ENCODE measurements at places on chromosomes 5 and 9.
A peak's percentile ranks its signal among the peaks of the same experiment; 100 is the strongest.

DNA sequence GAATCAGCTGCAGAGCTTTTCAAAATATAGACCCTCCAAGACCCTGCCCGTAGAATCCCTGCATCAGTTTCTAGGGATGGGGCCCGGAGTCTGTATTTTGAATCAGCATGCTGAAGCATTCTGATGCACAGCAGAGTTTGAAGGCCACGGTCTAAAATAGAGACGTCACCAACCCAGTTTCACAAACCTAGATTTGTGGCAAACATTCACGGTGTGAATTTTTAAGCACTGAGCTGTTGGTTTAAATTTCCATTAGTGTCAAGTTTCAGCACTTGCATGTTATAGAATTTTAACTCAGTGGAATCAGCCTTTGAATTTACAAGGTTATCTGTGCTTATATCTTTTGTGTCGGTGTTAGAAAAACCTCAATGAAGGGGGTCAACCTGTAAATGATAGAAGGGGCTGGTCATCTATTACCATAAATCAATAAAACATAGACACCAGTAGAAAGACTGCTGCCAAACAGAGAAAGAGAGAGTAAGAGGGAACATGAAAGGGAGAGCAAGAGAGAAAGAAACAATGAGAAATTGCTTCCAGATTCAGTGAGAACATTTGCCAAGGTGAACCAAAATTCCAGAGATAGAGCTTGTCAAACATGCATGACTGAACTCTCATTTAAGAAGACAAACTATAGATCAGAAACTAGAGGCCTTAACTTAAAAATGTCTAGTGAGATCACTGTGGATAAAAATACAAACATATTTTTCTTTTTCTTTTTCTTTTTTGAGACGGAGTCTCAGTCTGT lies 414.9 kb downstream of the ZSWIM6 start:
- no peak for DNase-seq

DNA sequence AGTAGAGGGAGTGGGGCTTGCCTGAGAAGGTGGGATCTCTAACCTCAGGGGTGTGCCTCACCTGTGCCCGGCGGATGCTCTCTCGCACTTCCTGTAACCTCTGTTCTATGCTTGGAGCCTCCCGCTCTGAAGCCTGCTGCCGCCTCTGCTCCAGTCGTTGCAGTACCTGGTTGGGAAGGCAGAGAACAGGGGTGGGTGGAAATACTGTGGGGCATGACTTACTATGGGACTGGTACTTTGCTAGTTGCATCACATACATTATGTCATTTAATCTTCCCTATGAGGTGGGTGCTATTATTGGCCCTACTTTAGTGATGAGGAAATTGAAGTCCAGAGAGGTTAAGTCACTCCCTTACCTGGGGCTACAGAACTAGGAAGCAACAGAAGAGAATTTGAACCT lies 5.2 kb downstream of the FCHSD1 start:
- DNase-seq = no peak

DNA sequence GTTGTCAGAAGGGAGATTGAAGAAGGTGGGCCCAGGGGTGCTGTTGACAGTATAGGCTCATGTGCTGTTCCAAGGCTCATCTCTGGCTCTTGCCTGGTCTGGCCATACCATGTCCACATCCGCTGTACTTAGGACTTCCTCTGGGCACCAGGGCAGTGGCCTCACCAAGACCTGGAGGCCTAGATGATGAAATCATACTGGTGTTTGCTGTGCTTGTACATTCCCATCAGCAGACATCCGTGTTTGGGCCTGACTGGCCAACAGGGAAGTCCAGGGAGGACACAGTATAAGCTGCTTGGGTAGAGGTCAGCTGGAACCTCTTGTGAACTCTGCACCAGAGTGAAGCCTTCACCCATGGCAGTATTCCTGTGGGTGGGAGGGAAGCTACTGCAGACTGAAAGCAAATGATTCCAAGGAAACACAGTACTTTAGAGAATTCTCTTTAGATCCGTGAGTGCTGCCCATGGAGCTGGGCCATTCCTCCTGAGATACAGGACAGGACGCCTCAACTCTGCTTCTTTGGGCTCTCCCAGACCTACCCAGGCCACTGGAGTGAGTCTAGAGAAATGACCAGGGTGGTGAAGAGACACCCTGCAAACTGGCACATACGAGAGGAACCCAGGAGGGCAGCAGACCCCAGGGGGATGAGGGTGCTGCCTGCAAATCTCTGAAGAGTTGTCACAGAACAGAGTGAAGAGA lies 22.5 kb downstream of the POLR1E start:
- DNase-seq = no peak

DNA sequence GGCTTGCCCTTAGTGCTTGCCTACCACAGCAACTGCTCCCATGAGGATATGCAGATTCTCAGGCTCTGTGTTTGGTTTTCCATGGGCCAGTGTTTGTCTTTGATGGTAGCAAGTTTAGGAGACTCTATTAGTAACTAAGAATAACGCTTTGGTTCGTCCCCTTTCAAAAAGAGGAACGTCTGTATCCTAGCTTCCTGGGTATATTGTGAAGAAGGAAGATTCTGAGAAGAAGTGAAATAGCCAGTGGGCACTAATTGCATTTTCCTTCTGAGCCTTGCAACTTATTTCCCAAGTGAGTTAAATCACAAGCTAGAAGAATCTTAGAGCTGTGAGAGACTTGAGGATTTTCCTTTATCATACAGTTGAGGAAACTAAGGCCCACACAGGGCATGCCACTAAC lies 376.8 kb downstream of the PIK3R1 start:
- DNase-seq = no peak

- DNase-seq = no peak
These were observed 70.8 kb upstream of the UNC5A start for GRCh38 chr5:176739461-176740051.

DNA sequence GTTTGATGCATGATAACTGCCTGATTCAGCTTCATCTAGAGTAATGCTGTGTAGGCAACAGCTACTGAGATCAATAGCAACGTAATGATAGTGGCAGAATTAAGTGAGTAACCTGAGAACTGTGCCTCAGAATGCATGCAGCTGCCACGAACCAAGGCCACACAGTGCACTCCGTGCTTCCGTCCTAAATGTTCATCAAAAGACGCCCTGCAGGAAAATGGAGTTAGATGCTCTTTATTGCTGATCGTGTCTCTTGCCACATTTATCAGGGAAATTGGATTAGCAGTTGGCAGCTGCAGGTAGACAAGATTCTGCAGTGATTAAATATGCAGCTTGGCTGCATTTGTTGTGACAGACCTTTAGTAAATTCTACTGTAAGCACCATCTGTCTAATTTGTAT lies 107.7 kb upstream of the TLX3 start:
- no peak for DNase-seq

DNA sequence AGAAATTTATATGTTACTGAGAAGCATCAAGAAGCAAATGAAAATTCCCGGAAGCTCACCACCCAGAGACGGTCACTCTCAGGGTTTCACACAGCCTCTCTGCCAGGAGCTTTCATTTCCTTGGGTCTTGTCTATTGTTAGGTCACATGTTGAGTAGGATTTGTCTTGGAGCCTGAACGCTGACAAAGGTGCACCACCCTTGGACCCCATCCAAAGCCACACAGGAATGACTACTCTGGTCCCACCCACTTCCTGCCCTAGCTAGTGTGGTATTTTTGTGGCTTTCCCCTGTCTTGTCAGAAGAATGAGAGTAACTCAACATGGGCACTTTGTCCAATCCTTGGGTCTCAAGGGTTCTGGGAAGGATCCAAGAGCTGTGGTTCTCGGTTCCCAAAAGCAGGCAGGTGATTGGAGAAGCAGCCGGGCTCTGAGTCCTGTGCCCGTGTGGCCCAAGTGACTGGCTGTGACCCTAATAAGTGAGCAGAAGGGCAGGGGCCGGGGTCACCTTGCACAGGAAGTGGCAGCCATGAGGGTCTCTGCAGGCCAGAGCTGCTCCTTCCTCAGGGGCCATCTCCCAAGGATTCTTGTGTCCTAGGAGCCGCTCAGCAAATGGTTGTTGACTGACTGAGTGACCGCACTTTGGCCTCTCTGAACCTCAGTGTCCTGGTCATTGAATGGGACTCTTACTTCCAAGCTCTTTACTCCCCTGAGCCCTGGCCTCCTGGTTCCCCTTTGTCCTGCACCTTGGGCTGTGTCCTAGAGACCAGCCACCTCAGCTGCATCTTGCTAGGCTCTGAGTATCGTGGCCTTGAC lies 6.9 kb downstream of the FGD3 start:
- DNase-seq = no peak

GRCh38 chr5:56323505-56323904 lies 90.4 kb upstream of the ANKRD55 start:
- peak; percentile 31 for DNase-seq

DNA sequence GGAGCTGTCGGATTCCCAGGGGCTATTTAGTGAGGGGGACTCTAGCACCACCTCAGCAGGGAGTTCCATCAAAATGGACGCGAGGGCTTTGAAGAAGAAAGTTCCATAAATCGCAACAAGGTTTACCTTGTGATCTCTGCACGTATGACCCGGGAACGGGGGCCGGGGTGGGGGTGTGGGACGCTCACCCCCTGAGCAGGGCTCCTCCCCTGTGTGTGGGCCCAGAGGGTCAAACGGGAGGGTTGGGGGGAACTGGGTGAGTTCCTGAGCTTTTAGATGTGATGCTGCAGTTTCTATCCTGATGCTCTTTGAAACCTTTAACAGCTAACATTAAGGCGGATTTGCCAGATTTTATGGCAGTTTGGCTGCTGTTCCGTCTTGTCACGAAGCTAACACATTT lies 18.9 kb upstream of the LRRC14B start:
- no peak for DNase-seq

DNA sequence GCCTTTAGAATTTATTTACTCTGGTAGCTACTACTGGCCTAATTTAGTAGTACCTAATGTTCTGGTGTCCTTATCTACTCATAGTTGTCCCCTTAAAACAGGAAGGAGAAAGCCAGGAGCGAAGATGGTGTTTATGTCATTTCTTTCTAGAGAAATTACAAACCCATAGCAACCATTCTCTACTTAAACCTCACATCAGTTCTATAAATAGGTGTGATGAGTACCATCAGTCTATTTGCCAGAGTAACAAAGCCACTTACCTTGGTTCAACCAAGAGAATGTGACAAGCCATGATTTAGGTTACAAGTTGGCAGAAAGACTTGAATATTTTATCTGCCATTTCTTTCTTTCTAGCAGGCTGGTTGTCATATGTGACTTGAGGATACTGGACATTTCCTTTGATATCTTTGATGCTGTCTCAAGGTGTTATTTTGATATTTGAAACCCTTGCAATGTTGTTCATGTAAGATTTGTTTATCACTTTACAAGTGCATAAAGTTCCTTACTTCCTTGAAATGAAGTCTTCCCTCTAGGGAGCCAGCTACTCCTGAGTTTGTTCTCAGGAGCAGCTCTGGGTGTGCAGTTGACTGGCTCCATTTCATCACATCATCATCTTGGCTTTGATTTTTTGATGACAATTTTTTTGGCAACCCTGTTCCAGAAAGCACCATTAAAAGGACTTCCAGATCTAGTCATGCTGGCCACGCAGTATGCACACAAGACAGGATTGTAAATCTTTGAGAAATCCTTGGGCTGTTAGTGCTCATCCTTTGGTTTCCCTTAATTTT lies 286.8 kb downstream of the ARHGAP26 start:
- no peak for DNase-seq

DNA sequence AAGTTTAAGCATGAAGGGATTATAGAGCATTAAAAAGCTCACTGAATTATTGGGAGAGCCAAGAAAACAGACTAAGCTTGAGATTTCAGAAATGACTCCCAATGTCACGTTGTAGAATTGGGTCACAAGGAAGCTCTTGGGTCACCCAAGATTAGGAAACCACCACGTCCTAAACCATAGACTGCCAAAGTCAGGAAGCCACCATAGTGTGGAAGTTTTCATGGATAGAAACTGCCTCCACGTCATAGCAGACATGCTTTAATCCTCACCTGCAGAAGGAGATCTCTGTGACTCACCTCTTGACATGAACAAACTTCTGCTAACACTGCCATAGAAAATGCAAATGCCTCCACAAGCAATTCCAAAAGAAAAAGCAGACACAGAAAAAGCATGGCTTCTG lies 106.3 kb downstream of the SLC1A3 start:
- DNase-seq = no peak

- no peak for DNase-seq
These were observed 63.8 kb downstream of the PTTG1 start for GRCh38 chr5:160485364-160485969.

- DNase-seq = no peak
These were observed 25.4 kb downstream of the BOD1 start for GRCh38 chr5:173591056-173591514.

- no peak for DNase-seq
These were observed 235.4 kb upstream of the RIOK2 start for GRCh38 chr5:97418462-97418861.

DNA sequence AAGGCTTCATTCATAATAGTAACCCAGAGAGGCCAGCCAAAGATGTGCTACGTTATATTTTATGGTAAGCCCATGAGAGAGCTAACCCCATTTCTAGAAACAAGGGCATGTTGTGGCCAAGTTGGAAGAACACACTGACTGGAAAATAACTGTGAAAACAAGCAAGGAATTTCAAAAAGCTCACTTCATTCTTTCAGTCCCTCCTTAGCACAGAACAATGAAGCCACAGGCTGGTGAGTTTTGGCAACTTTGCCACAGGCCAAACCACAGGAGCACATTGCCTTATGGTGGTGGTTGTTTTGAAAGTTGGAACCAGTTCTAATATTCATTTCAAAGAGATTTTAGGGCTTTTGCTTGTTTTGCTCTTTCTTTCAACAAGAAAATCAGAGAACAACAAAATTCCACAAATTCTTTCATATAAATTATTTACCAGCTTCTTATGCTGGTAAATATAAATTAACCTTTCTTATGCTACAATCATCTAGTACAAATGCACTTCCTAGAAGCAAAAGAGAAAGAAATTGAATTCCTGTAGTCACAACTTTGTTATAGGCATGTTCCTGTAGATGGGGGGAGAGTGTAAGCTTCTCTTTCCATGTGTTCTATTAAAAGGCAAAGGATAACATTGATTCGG lies 225.4 kb upstream of the RFX3 start:
- DNase-seq = no peak

All from HS-5 (cell line).